Neuronal stem cell (in vitro differentiated cells): ENCODE measurements at places on chromosomes 4 and X.
A peak's percentile ranks its signal among the peaks of the same experiment; 100 is the strongest.

- no peak for DNase-seq
Measured at GRCh38 chrX:118049713-118050112, 66.9 kb downstream of the KLHL13 start.

- DNase-seq = no peak
Measured at GRCh38 chrX:101229170-101229569, 9.6 kb downstream of the DRP2 start.

- DNase-seq = no peak
Measured at GRCh38 chr4:35912174-35912573, 332.1 kb downstream of the ARAP2 start.

- no peak for DNase-seq
Measured at GRCh38 chr4:150982557-150983233, 32.4 kb downstream of the LRBA start.

DNA sequence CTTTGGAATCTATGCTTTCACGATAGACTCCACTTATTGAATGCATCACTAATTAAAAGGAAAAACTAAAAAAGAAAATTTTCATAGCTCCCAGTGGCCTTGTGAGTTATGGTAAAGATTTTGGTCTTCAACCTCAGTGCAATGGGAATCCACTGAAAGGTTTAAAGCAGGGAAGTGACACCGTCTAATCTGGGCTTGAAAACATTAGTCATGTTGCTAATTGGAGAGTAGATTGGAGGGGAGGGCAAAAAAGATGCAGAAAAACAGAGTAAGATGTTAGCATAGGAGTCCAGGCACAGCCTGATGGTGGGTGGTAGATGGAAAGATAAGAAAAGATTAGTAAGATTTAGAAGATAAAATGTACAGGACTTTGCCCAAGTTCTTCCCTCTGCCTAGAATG lies 633.1 kb upstream of the FTHL17 start:
- no peak for DNase-seq

- DNase-seq = no peak
Measured at GRCh38 chr4:185924458-185925044, 112.6 kb upstream of the SORBS2 start.

DNA sequence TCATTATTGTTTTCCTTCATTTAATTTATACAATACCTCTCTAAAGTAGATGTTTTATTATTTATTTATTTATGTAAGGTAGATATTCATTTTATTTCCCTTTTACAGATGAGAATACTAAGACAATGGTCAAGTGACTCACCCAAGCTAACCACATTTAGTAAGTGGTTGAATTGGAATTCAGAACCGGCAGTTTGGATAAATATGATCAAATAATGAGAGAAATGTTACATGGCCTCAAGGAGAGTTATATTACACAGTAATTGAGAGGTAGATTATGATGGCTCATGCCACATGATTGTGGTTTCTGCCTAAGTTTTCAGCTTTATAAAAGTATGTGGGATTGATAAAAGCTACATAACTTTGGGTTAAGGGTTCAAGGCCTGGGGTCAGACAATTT lies 239.4 kb upstream of the BOD1L1 start:
- no peak for DNase-seq

GRCh38 chr4:7282786-7283440 lies 90.6 kb downstream of the SORCS2 start:
- no peak for DNase-seq

GRCh38 chr4:168200685-168201084 lies 108.3 kb downstream of the ANXA10 start:
- DNase-seq = no peak

- peak; percentile 73 for DNase-seq
Measured at GRCh38 chr4:158722917-158723793, at the start of gene PPID. TSS of gene PPID (minus strand) at chr4:158723396. CDS start at chr4:158723288, 108 bp downstream.

DNA sequence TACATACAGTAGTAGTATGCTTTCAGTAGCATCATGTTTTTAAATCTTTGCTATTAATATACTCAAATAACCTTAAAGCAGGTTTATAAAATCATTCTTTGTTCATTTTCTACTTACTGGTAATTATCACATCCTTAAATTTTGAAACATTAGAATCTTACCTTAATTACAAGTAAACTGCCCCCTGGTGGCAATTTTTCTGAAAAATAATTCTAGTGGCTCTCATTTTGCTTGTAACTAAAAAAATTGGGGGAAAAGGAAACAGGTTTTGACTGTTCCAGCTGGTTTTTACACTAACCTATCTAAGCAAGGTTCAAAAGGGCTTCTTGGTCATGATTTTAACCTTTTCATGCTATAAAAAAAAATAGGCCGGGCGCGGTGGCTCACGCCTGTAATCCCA lies 18.5 kb upstream of the DCAF4L1 start:
- no peak for DNase-seq

- no peak for DNase-seq
Measured at GRCh38 chr4:105184316-105184980, 37.8 kb downstream of the TET2 start.
